Esophagus squamous epithelium (tissue), 5 donors: ENCODE measurements at places on chromosomes 6 and 20. TPM values are rescaled to one million over a fixed set of nuclear protein-coding genes. Genes with fewer than 3 reads are reported as not detected.

The TTLL9 gene
- total RNA-seq: 0.38 TPM

The PCSK2 gene
- under 0.01 TPM for total RNA-seq

- DNase-seq: no peak
Measured at GRCh38 chr6:157168471-157168870, 154.8 kb downstream of the TMEM242 start.

The EIF6 gene
- 240 TPM for total RNA-seq

- DNase-seq: no peak
Measured at GRCh38 chr6:54719131-54719530, 127.4 kb upstream of the FAM83B start.
